ENCODE measurements at places on chromosomes 16 and 17.
A peak's percentile ranks its signal among the peaks of the same experiment; 100 is the strongest.

DNA sequence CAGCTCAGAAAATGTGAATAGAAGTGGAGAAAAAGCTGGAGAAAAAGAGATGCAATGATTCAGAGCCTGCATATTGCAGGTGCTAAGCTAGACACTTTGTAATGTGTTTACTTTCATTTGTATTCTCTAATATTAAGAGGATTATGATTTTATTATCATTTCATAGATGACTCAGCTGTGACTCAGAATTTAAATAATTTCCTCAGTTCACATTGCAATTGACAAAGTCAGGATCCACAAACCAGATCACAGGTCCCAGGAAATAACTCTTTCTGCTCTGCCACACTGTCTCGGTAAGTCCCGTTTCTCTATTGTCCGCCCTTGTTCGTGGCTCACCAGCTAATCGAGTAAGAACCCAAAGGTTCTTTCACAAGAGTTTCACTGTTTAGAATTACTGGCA is 235.4 kb upstream of the MON1B start:
- no peak for DNase-seq

- DNase-seq, result no peak
Observed at GRCh38 chr17:69254187-69254586, 25.6 kb upstream of the ABCA10 start.

DNA sequence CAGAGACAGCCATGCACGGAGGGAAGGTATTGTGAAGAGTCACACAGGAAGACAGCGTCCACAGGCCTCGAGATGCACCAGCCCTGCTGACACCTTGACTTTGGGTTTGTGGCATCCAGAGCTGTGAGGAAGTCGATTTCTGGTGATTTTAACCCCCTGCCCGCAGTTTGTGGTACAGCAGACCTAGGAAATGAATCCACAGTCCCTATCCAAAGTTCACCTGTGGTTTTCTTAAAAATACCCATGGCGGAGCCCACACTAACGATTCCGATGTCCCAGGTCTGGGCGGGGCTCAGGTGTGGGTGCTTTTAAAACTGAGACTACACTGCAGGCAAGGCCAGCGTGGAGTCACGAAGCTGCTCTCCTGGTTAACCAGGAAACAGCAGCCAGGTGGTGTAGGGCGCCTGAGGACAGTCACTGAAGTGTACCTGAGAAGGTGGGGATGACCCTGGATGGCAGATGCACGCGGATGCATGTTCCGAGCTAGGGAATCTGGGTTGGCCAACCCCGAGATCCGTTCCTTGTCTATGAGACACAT is 14.4 kb upstream of the MEAK7 start:
- no peak for DNase-seq

GRCh38 chr17:82528484-82529265 is 9.1 kb downstream of the FOXK2 start:
- no peak for DNase-seq

DNA sequence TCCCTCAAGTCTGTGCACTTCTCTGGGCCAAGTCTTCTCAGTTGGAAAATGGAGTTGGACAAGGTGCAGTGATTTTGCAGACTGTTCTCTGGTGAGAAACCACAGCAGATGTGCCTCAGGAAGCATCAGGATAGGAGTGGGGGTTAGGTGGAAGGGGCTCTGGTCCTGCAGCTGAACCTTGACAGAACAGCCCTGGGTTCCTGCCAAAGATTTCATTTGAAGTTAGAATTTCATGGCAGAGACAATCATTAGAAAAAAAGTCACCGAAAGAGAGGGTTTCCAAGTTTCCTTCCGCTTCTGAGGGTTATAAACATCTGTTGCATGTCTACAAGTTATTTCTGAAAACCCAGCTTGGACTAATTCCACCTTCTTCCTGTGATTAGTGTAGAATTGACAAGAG is 80.4 kb upstream of the IRX3 start:
- DNase-seq, result no peak

DNA sequence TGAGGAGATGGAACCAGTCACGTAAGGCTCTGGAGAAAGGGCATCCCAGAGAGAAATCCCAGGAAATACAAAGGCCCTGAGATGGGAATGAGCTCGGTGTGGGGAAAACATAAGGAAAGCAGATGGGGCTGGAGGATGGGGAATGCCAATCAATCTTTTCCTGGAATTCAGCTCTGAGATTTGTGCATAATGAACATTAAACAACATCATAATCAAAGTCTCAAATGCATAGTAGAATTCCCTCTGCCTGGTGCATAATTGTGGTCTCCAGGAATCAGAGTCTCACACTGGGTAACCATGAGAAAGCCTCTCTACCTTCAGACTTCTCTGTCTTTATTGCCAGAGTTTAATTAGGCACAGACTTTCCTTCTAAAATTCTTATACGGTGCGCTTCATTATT is 30.8 kb downstream of the OTOA start:
- no peak for DNase-seq

DNA sequence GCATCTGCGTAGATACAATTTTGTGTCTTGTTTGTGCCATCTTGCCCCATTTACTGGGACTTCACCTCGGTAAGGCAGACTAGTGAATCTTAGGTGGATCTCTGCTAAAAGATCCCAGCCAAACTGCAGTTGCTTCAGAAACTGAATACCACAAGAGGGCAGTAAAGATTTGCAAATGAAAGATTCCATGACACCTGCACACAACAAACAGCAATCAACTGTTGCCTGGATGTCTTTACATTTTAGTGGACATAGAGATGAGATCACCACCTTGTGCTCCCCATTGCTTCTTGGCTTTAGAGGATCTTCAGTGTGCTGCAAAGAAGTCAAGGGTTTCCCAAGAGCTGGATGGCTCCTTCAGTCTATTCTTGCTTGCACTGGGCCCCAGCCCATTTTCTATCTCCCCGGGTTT is 119.2 kb upstream of the CACNG5 start:
- peak; percentile 26 for DNase-seq

DNA sequence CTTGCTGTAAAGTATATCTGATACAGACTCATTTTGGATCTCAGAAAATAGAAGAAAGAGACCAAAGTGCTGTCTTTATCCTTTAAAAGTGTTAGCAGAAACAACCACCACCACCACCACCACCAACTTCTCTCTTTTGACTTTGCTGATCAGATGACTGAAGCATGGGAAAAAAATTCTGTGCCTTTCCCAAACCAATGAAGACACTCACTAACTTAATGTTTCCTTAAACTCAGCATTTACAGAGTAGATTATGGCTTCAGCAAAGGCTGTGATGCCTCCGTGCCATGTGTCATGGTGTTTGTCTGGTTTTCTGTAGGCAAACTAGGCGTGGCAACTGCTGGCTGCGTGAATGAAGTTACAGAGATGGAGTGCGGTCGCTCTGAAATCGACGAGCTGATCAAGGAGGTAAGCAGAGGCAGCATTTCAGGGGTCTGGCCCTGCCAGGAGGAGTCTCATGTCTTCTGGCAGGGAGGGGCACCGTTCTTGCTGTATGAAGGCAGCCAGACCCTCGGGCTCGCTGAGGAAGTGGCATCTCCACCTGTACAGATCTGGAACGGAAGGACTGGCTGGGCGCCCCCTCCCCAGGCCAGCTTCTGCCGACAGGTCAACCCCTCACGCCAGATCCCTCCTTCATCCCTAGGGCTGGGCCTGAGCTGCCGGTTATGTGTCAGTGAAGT is 12.4 kb downstream of the IRF8 start:
- no peak for DNase-seq

GRCh38 chr17:43442711-43443110 is 41.1 kb upstream of the DHX8 start:
- DNase-seq, result no peak

DNA sequence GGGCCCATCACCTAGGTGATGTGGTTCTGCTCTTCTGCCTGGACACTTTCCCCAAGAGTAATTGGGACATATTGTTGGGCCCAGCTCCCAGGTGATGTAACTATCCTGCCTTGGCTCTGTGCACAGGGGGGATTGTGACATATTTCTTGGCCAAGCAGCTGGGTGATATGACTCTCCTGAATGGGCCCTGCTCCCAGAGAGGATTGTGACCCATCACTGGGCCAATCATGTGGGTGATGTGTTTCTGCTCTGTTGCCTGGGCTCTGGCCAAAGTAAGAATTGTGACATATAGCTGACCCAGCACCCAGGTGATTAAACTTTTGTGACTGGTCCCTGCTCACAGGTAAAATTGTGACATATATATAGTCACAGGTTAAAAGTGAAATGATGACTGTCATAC is 1904.9 kb downstream of the TP53TG3F start:
- no peak for DNase-seq

DNA sequence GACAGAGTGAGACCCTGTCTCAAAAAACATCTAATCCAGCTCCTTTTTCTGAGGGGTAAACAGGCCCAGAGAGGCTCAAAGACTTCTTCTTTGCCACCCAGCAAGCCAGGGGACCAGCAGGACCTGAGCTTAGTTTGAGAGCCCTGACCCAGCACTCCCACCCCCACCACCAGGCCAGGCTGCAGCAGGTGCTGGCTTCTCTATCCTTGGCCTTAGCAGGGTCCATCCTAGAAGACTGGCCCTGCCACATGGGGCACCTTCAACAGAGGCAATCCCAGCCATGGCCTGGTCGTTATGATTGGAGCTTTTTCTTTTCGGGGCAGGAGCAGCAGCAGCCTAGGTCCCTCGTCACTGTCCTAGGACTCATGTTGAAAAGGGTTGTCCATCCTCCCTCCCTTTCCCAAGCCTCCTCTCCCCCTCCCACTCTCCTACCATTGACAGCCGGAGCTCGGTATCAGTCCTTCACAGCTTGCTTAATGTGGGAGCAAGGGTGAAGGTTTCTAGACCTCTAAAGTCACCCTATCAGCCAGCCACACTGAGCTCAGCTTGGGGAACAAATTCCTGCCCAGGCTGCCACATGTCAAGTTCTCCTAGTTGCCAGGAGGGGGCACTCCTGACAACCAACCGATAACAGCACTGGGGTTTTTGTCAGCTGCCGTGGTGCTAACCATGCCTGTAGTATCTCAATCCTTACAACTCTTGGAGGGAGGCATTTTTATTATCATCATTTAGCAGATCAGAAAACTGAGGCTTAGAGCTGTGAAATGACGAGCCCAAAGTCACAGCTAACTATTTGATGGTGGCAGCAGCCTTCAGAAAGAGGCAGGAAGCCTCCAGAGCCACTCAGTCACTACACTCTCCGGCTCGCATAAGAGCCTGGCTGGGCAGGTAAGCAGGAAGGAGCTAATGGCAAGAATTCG is 11.2 kb downstream of the MRPL27 start:
- DNase-seq, result peak; percentile 23

- DNase-seq, result no peak
Observed at GRCh38 chr17:1005361-1005946, 8.5 kb downstream of the TIMM22 start.

DNA sequence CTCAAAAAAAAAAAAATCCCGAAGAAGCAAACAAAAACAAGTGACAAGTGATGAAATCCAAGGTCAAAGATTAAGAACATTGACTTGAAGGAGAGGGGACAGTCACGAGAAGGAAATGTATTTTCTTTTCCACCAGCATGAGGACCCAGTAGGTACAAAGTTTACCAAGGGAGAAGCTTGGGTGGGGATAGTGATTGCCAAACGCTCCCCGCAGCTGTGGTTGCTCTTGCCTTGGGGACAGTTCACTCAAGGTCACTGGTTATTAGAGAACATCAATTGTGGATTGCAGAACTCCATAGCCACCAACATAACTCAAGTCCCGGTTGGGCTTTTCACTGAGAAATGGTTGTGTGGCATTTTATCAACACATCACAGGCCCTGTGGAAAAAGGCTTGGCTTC is 27.0 kb downstream of the RSL1D1 start:
- DNase-seq, result no peak

DNA sequence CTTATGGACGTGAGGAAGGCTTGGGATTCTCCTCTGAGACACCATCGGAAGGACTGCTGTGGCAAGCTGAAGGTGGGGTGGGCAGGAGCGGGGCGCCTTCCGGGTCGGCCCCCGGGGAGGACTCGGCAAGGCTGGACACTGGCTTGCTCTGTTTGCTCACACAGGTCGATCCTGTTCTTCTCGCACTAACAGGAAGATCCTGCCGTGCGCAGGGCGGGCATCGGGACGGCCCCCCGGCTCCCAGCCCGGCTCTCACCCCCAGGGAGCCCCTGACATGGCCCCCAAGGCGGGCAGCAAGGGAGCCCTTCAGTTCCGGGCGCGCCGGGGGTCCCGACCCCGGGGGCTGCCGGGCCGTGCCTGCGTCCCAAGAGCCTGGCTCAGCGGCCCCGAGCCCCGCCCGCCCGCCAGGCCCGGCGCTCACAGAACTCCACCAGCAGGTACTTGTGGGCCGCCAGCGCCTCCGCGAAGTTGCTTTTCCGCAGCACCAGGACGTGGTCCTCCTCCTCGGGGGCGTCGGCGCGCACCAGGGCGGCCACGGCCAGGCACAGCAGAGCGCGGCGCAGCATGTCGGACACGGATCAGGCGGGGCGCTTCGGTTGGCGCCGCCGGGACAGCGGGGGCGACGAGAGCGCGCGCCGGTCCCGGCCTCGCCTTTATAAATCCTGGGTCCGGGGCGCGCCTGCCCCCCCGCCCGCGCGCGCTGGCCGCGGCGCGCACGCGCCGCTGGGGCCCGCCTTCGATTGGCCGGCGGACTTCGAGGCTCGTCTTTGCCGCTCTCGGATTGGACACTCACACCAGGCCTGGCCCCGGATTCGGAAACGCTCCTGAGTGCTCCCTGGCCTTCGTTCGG is at the start of gene P4HB:
P4HB (minus strand) TSS at position 630 of the 850 bp plus-strand sequence; CDS start at position 566, 64 bp downstream.
- DNase-seq, result no peak

GRCh38 chr16:66045626-66046025 is 320.9 kb upstream of the CDH5 start:
- DNase-seq, result no peak

GRCh38 chr16:63612462-63613227 is 1509.2 kb downstream of the CDH11 start:
- DNase-seq, result no peak

DNA sequence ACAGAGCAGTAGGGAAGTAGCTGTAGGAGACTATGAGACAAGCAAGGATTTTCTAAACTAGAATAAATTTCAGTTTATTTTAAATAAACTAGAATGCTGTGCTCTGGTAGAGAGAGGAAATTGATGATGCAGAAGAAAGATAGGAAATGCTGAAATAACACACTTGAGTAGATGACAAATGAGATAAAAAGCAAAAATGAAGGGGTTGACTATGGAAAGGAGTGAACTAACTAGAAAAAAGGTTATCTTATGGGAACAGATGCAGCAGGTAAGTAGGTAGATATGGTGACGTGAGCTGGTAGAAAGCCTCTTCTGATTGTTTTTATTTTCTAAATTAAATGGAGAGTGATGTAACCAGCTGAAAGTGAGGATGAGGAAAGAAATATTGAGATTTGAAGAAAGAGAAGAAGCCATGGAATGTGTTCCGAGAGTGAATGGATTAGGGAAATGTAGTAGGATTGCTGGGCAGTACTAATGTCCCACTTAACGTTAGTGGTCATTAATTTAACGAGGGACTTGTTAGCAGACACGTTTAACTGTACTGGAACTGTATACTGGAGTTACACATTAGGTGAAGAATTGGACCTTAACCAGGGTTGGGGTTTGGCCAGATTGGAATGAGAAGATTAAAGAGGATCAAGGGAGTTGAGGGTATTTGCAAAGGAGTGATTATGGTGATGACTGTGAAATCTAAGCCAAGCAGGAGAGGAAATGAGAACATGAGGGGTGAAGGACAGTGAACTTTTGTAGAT is 196.5 kb downstream of the TANC2 start:
- no peak for DNase-seq

DNA sequence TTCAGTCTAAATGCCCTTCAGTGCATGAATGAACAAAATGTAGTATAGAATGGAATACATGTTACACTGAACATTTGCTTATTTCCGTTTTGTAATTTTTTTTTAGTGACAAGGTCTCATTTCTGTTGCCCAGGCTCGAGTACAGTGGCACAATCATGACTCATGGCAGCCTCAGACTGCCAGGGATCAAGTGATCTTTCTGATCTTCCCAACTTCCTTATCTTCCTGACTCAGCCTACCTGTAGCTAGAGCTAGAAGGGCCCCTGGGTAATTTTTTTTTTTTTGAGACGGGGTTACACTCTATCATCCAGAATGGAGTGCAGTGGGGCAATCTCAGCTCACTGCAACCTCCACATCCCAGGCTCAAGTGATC is 7.3 kb upstream of the SLX4 start:
- no peak for DNase-seq

Data from stimulated activated naive B cell treated with anti-CD40 and anti-IgM and Interleukin-4, amounts not matched to agents 10 μg/mL and 1 μg/mL and 100 μg/mL, for 72 hours (primary cell).